ENCODE measurements at places on chromosomes 7 and 10.

- no peak for DNase-seq
Observed at GRCh38 chr10:672992-673391, 16.5 kb downstream of the DIP2C start.

DNA sequence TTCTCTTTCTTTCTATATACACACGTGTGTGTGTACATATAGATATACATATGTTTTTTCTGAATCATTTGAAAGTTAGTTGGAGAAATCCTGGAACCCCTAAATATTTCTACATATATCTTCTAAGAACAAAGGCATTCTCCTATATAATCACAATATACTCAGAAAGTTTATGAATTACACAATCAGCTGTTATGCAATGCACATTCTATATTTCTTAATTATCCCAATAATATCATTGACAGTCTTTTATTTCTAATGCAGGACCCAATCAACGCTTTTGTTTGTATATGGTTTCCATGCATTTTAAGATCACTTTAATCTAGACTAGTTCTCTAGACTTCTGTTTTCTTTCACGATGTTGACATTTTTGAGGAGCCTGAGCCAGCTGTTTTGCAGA is 27.7 kb upstream of the ZNF746 start:
- DNase-seq = no peak

DNA sequence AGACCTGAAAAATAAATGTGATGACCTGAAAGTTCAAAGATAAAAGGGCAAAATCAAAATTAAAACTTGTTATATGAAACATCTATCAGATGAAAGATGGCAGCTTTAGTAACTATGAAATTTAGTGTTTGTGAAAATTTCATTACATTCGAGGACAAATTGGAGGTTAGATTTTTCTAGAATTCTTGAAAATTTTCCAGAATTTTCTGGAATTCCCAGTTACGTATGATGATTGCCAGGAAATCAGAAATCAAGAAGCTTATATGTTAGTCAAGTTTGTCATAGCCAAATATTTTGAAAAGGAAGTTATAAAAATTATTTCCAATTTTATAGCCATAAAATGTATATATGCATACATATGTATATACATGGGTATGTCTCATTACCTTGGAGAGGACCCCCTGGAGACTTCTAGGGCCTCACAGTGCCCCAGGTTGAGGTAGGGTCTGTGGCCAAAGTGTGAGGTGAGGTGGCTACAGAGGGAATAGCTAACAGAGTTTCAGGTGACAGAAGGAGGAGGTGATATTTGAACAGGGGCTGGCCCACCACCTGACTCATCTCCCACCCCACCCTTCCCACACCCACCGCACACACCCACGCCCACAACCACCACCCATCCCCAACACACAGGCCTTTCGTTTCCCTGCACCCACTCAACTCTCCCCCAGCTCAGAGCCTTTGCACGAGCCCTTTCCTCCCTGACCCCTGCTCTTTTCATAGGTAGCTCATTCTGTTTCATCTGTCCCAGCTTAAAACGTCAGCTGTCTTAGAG is 21.5 kb downstream of the C10orf105 start:
- no peak for DNase-seq

GRCh38 chr7:157916946-157917640 is 580.3 kb downstream of the DNAJB6 start:
- no peak for DNase-seq

DNA sequence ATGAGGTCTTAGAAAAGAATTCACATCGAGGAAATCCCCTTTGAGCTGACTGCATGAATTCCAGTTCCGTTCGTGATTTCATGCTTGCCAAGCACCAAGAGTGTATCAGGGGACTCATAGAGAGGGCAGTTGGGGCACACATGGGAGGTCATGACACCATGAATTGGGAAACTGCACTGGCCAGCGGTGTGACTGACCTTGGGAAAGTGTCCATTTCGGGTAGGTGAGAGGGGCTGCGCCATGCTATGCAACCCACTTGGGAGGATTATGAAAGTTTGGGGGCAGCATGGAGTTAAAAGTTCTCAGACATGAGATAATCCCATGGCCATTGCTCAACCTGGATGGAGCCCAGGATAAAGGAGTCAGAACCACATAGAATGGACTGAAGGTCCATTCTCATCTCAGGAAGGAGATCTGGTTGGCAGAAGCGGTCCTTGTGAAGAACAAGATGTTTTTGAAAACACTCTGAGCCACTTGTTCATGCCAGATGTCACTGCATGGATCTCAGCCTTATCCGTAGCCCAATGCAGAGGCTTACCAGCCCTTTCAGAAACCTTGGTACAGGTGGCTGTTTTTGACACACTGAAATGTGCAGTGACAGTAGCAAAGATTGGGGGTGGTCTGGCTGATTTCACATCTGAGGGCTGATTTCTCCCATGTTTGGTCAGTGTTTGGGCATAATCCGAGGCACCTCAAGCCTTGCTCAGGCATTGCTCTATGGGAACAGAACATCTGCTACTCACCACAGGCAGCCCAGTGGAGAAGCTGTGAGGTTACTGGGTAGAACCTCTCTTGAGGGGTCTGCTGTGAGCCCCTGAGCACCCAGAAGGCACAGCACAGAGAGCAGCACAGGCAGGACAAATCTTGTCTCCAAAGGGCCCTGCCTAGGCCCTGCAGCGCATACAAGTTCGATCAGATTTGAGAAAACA is 252.3 kb downstream of the CXCL12 start:
- DNase-seq = no peak

DNA sequence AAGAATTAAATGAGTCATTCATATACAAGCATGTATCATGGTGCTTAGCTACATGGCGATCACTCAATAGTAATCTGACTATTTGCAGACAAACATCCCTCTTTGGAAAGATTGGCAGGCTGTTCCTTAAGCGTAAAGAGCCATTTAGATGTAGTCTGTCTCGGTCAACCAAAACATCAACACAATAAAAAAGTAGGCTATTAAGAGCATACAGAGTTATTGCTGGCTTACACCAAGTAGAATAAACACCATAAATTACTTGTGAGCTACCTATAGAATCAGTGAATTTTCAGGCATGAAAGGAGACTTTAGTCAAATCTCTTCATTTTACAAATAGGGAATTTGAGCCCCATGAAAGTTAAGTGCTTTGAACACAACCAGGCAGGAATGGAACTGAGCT is 171.7 kb upstream of the FAM171A1 start:
- DNase-seq = no peak

DNA sequence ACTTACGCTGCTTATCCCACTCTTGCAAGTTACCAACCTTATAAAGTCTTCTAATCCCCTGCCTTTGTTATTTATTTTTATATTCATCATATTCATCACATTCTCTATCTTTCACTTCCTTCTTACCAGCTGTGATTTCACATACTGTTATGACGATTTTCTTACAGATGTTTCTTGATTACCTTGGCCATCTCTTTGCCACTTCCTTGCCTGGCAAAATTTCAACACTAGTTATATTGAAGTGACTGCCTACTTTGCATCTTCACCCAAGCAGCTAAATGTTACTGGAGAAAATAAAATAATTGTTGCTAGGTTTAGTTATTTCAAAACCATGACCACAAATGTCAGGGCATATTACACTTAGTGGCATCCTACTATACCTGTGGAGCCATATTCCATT is 8.8 kb upstream of the STEAP4 start:
- no peak for DNase-seq
